ENCODE measurements at places on chromosomes 16 and 17. TPM values are rescaled to one million over a fixed set of nuclear protein-coding genes. Genes with fewer than 3 reads are reported as not detected.

GRCh38 chr17:29760279-29761039 is 137.7 kb upstream of the CORO6 start:
- peak; percentile 22 for DNase-seq
- H3K36me3 ChIP-seq = no peaks in the 10 kb centered on the region
- H3K4me3 ChIP-seq = peak overlapping the region; percentile 95

- H3K27me3 ChIP-seq = peaks cover 2% of the 10 kb centered on the region
- DNase-seq = peak; percentile 6
- H3K36me3 ChIP-seq = no peaks in the 10 kb centered on the region
- H3K27ac ChIP-seq = no peak overlapping the region
- no peak overlapping the region for H3K4me3 ChIP-seq
These were observed 68.9 kb downstream of the NEUROD2 start for GRCh38 chr17:39538866-39539265.

Gene TBC1D3K
- 0.20 TPM for total RNA-seq

Gene COX4I1
- 493 TPM for total RNA-seq

Gene SLX1A
- 15.0 TPM for total RNA-seq

- DNase-seq = no peak
- peak overlapping the region; percentile 42 for H3K27ac ChIP-seq
- peaks cover 33% of the 10 kb centered on the region for H3K4me1 ChIP-seq
- H3K36me3 ChIP-seq = peaks cover 49% of the 10 kb centered on the region
- H3K4me3 ChIP-seq = no peak overlapping the region
These were observed 14.1 kb downstream of the NFE2L1 start for GRCh38 chr17:48062273-48062672.

DNA sequence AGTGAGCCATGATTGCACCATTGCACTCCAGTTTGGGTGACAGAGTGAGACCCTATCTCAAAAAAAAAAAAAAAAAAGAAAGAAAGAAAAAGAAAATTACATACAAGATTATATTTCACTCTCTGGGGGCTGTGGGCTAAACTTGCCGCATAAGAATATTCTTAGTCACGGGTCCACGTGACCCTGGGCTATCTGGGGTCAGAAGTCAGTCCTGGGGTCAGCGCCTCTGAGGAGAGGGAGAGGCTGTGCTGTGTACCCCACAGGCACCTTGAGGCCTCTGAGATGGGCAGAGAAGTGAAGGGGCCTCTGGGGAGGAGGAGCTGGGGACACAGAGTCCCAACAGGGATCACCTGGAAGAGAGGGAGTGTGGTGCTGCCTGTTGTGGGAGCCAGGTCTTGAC is 5.8 kb upstream of the CD79B start:
- peaks cover 31% of the 10 kb centered on the region for H3K27me3 ChIP-seq
- no peaks in the 10 kb centered on the region for H3K36me3 ChIP-seq
- DNase-seq = no peak
- H3K27ac ChIP-seq = no peak overlapping the region

Gene SMIM36
- not detected for total RNA-seq

Gene GALR2
- total RNA-seq = not detected

- DNase-seq = no peak
- no peaks in the 10 kb centered on the region for H3K36me3 ChIP-seq
- H3K4me3 ChIP-seq = no peak overlapping the region
- H3K27ac ChIP-seq = no peak overlapping the region
- H3K27me3 ChIP-seq = peaks cover 1% of the 10 kb centered on the region
- no peaks in the 10 kb centered on the region for H3K4me1 ChIP-seq
These were observed 92.0 kb downstream of the ABCA8 start for GRCh38 chr17:68863091-68863652.

GRCh38 chr17:68061512-68062313 is 26.2 kb downstream of the KPNA2 start:
- peaks cover 29% of the 10 kb centered on the region for H3K4me1 ChIP-seq
- H3K36me3 ChIP-seq = no peaks in the 10 kb centered on the region
- H3K4me3 ChIP-seq = peak overlapping the region; percentile 31
- peak overlapping the region; percentile 24 for H3K27ac ChIP-seq
- DNase-seq = peak; percentile 24

DNA sequence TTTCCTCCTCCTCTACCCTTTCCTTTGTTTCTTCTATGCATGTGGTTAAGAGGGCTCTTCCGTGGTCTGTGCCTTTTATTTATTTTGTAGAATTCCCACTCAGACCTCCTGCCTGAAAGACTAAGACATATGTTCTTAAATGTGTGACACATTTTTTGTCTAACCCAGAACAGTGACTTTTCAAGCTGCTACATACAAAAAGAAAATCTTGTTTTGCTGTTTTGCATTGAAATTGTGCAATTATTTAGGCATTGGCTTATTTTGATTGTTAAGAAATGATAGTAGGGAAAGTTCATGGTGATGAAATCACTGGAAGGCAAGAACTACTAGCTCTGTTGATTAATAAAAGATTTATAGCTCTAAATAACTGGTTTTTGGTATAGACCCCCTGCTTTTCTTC is 76.8 kb downstream of the TUBD1 start:
- no peak overlapping the region for H3K27ac ChIP-seq
- H3K27me3 ChIP-seq = no peaks in the 10 kb centered on the region
- no peak for DNase-seq
- H3K4me3 ChIP-seq = no peak overlapping the region

GRCh38 chr16:2687531-2688308 is 5.4 kb downstream of the KCTD5 start:
- no peaks in the 10 kb centered on the region for H3K36me3 ChIP-seq
- no peak overlapping the region for H3K27ac ChIP-seq
- no peak for DNase-seq

DNA sequence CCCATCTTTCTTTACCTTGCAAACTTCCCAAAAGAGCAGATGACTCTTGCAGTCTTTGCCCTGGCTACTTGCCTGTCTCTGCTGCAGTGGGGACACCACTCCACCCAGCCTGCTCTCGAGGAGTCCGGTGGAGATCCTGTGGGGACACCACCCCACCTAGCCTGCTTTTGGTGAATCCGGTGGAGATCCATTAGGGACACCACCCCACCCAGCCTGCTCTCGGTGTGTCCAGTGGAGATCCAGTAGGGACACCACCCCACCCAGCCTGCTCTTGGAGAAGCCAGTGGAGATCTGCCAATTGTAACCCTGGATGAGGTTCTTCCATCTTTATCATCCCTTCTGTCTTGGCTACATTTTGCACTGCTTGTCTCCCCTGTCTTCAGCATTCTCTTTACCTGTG is 54.2 kb downstream of the C16orf78 start:
- no peaks in the 10 kb centered on the region for H3K36me3 ChIP-seq
- H3K27me3 ChIP-seq = no peaks in the 10 kb centered on the region
- no peaks in the 10 kb centered on the region for H3K4me1 ChIP-seq

- H3K27me3 ChIP-seq = no peaks in the 10 kb centered on the region
- no peak for DNase-seq
- H3K4me3 ChIP-seq = peak overlapping the region; percentile 85
- no peaks in the 10 kb centered on the region for H3K36me3 ChIP-seq
- peaks cover 33% of the 10 kb centered on the region for H3K4me1 ChIP-seq
- H3K27ac ChIP-seq = peak overlapping the region; percentile 46
These were observed 9.4 kb upstream of the MAP2K3 start for GRCh38 chr17:21275047-21275578.

- peak; percentile 25 for DNase-seq
- H3K4me1 ChIP-seq = peaks cover 12% of the 10 kb centered on the region
These were observed 7.0 kb upstream of the MILR1 start for GRCh38 chr17:64441772-64442540.

DNA sequence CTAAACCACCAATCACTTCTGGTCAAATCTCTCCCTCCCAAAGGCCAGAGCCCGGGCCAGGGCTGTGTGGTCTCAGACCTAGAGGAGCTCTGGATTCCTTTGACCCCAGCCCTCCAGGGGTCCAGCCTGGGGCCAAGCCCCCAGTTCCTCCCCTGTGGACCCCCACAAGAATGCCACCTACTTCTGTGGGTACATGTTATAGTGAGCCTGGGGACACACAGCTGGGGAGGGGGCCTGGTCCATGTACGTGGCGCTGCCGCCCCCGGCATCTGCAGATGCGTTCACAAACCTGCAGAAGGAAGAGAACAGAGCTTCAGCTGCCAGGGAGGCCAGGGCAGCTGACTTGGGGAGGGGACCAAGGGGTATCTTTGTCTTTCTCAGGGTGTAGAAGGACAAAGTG is 7.9 kb upstream of the GHDC start:
- no peak overlapping the region for H3K27ac ChIP-seq
- DNase-seq = no peak
- no peak overlapping the region for H3K4me3 ChIP-seq
- H3K27me3 ChIP-seq = peaks cover 2% of the 10 kb centered on the region
- no peaks in the 10 kb centered on the region for H3K36me3 ChIP-seq

GRCh38 chr17:34081269-34081668 is 173.8 kb upstream of the CCL2 start:
- H3K4me1 ChIP-seq = no peaks in the 10 kb centered on the region
- H3K4me3 ChIP-seq = no peak overlapping the region
- no peaks in the 10 kb centered on the region for H3K27me3 ChIP-seq
- DNase-seq = no peak

DNA sequence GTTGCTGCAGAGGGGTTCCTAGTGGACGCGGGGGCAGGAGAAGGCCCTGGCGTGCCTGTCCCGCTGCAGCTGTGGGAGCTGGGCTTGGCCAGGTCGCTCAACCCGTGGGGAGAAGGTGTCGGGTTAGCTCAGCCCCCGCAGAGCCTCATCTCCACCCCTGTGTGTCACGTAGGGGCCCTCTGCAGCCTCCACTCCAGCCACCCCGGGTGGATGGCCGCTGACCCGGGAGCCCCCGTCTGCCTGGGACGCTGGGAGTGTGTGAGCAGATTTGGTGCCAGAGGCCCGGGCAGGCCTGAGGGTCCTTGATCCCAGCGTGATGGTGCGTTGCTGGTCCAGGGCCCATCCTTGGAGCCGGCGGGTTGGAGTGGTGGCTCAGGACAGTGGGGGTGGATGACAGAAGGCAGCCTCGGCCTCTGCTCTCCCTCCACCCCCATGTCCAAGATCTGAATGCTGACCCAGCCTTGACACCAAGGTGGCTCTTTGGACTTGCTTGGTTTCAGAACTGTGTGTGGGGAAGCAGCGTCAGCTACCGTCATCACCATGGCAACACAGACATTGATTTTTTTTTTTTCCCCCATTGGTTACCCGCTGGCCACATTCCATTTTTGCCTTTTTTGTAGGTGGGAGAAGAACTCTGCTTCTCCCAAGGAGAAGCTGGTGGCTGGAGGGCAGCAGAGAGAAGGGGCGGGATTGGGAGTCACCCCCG is 35.7 kb downstream of the BAIAP2 start:
- H3K27me3 ChIP-seq = peaks cover 4% of the 10 kb centered on the region
- H3K27ac ChIP-seq = no peak overlapping the region
- H3K4me3 ChIP-seq = no peak overlapping the region
- H3K4me1 ChIP-seq = no peaks in the 10 kb centered on the region

- H3K27me3 ChIP-seq = peaks cover 59% of the 10 kb centered on the region
These were observed 5.1 kb upstream of the CD68 start for GRCh38 chr17:7574176-7574953.

- H3K27me3 ChIP-seq = peaks cover 2% of the 10 kb centered on the region
- H3K27ac ChIP-seq = peak overlapping the region; percentile 93
- H3K4me3 ChIP-seq = no peak overlapping the region
- DNase-seq = no peak
- no peaks in the 10 kb centered on the region for H3K36me3 ChIP-seq
These were observed 121.3 kb downstream of the METRNL start for GRCh38 chr17:83200751-83201150.

Gene ACSM2A
- not detected for total RNA-seq

DNA sequence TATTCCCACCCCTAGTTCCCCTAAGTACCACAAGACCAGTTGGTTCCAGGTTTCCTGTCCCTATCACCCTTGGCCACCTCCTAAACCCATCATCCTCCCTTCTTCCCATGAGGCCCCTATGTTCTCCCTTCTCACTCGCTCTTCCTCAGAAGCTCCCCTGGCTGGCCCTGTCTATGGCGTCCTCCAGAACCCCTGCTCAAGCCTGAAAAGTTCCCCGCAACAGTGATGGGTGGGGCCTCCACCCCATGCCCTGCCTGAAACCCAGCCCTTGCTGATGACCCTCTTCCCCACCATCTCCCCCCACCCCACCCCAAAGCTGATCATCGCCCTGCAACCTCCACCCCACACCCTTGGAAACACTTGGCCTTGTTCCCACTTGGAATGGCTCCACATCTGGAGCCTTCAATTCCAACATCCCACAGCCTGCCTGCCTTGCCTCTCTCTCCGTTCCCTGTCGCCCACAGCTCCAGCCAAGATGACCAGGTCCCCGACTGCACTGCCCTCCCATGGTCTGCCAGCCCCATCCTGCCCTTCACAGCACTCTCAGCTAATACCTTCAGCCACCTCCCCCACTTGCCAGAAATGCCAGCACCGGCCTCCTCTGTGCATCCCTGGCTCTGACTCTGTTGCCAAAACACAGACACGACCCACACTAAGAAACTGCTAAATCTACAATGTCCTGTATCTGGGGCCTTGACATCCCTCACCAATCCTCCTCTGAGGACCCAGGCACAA is 10.5 kb downstream of the OSBPL7 start:
- H3K36me3 ChIP-seq = peaks cover 21% of the 10 kb centered on the region
- H3K27ac ChIP-seq = peak overlapping the region; percentile 74

GRCh38 chr16:84141143-84141670 is 3.8 kb downstream of the HSDL1 start:
- H3K27ac ChIP-seq = no peak overlapping the region
- peaks cover 34% of the 10 kb centered on the region for H3K4me1 ChIP-seq

- H3K27me3 ChIP-seq = no peaks in the 10 kb centered on the region
- H3K4me1 ChIP-seq = peaks cover 16% of the 10 kb centered on the region
- no peak overlapping the region for H3K27ac ChIP-seq
- H3K36me3 ChIP-seq = no peaks in the 10 kb centered on the region
- H3K4me3 ChIP-seq = no peak overlapping the region
These were observed 311.4 kb downstream of the SOX9 start for GRCh38 chr17:72432143-72432621.

- no peaks in the 10 kb centered on the region for H3K36me3 ChIP-seq
- no peaks in the 10 kb centered on the region for H3K4me1 ChIP-seq
- H3K27me3 ChIP-seq = peaks cover 47% of the 10 kb centered on the region
- H3K27ac ChIP-seq = no peak overlapping the region
- no peak for DNase-seq
- H3K4me3 ChIP-seq = no peak overlapping the region
These were observed 203.6 kb downstream of the CPPED1 start for GRCh38 chr16:12600116-12600515.

Gene NXPH3
- 2.1 TPM for total RNA-seq

- peaks cover 15% of the 10 kb centered on the region for H3K27me3 ChIP-seq
- no peak overlapping the region for H3K27ac ChIP-seq
- H3K36me3 ChIP-seq = no peaks in the 10 kb centered on the region
- peaks cover 3% of the 10 kb centered on the region for H3K4me1 ChIP-seq
- DNase-seq = no peak
- no peak overlapping the region for H3K4me3 ChIP-seq
These were observed 7.1 kb downstream of the ACE start for GRCh38 chr17:63483655-63484575.

GRCh38 chr17:16987066-16987829 is 15.3 kb upstream of the TNFRSF13B start:
- DNase-seq = no peak
- H3K4me3 ChIP-seq = no peak overlapping the region
- no peak overlapping the region for H3K27ac ChIP-seq
- H3K4me1 ChIP-seq = peaks cover 48% of the 10 kb centered on the region

GRCh38 chr16:89192956-89193575 is 7.3 kb downstream of the SLC22A31 start:
- no peak for DNase-seq
- H3K27me3 ChIP-seq = peaks cover 2% of the 10 kb centered on the region
- H3K4me1 ChIP-seq = no peaks in the 10 kb centered on the region
- H3K4me3 ChIP-seq = no peak overlapping the region
